ENCODE measurements at places on chromosomes 6 and 20.

DNA sequence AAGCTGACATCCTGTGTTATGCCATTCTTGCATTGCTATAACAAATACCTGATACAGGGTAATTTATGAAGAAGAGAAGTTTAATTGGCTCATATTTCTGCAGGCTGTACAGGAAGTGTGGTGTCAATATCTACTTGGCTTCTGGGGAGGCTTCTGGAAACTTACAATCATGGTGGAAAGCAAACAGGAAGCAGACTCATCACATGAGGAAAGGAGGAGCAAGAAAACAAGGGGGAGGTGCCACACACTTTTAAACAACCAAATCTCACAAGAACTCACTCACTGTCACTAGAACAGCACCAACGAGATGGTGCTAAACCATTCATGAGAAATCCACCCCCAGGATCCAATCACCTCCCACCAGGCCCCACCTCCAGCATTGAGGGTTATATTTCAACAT lies 143.1 kb upstream of the GGTLC1 start:
- no peak for DNase-seq

DNA sequence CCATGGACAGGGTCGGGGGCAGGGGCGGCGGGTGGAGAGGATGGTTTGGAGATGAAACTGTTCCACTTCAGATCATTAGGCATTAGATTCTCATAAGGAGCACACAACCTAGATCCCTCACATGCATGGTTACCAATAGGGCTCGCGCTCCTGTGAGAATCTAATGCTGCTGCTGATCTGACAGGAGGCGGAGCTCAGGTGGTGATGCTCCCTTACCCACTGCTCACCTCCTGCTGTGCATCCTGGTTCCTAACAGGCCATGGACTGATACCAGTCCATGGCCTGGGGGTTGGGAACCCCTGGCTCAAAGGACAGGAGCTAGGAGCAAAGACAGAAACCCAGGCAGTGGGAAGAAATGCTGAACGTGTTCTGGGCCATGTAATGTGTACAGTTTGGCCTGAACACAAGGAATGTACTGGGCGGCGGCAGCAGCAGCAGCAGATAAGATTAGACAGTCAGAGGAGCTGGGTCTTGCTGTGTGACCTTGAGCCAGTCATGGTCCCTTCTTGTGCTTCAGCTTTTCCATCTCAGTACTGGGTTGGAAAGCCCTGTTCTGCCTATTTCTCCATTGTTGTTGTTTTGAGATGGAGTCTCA lies 4.7 kb upstream of the SPAG4 start:
- DNase-seq, result no peak

GRCh38 chr20:4483486-4483885 lies 238.2 kb upstream of the PRND start:
- DNase-seq, result no peak

- no peak for DNase-seq
Observed at GRCh38 chr6:118012944-118013343, 105.9 kb downstream of the SLC35F1 start.

DNA sequence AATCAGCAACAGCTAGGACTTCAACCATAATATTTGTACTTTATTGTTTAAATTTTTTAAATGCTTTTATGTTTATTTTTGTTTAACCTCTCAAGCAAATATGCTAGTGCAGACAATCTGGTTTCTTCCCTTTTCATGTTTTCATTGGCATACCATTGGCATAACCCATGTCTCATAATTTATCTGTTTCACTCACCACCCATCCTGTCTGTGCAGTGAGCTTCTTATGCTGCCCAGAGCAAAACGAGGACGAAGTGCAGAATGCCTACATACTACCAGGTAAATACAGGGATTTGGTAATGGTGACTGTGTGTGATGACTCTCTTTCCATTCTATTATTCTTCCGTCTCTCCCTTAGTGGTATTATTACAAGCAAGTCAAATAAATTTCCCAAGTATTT lies 361.4 kb upstream of the KCNQ5 start:
- no peak for DNase-seq

GRCh38 chr6:88166493-88167351 lies 575 bp upstream of the CNR1 start:
- DNase-seq, result no peak

DNA sequence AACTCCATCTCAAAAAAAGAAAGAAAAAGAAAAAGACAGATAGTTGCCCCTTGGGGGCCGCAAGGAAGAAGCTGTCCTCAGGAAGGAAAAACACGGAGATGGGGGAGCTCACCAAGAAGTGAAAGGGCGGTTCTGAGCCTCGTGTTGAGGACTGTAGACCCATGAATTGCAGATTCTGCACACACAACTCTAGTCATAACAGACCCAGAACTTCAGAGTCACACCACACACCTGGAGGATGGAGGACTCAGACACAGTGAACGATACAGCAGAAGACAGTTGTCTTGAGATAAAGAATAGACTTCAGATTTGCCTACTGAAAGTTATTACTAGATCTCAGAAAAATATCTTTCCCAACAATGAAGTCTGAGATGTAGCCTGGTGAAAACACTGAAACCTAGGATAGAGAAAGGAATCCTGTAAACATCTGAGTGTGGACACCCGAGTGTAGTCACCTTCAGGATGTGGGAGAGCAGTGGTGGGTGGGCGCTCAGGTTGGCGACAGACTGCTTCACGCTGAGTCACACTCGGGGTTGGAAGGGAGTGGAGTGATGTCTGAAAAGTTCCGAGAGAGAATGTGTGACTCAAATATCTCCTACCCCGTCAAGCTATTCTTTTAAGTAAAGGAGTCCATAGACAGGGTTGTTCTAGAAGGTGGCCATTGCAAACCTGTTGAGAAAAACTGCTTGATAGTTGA lies 88.1 kb downstream of the MAP3K4 start:
- no peak for DNase-seq

DNA sequence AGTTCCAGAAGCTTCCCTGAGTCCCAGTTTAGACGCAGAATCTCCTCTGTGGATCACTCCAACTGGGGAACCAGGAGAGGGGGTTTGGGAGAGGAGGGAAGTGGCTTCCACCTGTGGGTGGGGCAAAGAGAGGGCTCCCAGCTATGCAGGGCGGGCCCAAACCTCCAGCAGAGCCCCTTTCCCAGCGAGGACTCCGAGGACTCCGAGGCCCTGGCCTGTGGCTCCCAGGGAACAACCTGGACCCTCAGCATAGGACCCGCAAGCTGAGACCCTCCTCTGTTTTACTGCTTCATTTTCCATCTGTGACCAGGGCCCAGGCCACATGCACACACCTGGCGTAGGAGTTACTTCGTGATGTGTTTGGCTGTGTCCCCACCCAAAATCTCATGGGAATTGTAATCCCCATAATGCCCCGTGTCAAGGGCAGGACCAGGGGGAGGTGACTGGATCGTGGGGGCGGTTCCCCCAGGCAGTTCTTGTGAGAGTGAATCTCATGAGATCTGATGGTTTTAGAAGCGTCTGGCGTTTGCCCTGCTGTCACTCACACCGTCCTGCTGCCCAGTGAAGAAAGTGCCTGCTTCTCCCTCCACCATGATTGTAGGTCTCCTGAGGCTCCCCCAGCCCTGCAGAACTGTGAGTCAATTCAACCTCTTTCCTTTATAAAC lies 27.9 kb downstream of the NTSR1 start:
- no peak for DNase-seq

DNA sequence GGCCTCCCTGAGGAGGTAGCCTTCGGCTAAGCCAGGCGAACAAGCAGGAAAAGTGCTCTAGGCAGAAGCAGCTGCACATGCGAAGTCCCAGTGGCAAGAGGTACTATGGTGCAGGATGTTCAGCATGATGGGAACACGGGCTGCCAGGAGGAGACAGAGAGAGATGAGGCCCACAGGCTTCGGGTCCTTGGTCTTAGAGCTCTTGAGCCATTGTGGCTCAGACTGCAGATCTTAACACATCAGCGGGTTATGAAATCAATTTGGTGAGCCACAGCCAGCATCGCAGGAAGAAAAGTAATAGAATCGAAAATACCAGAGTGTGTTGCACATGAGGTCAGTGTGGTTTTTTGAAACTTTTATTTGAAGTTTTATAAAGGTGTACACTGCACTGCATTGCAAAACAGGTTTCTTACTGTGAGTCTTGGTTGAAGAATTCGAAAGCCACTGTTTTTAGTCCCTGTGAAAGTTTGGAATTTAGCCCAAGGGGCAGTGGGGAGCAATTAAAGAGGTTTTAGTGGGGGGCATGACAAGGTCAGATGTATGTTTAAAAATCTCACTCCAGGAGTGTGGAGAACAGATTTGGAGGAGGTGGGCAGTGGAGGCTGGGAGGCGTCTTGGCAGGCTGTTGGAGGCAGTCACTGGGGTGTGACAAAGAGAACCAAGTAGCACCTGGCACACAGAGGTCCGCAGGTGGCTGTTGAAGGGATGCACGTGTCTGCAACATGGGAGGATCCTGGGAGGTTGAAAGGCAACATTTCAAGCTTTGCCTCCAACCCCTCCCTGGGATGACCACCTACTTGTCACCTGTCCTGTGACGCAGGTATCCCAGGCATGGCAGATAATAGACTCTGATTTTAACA lies 69.3 kb downstream of the EYA2 start:
- DNase-seq, result no peak

DNA sequence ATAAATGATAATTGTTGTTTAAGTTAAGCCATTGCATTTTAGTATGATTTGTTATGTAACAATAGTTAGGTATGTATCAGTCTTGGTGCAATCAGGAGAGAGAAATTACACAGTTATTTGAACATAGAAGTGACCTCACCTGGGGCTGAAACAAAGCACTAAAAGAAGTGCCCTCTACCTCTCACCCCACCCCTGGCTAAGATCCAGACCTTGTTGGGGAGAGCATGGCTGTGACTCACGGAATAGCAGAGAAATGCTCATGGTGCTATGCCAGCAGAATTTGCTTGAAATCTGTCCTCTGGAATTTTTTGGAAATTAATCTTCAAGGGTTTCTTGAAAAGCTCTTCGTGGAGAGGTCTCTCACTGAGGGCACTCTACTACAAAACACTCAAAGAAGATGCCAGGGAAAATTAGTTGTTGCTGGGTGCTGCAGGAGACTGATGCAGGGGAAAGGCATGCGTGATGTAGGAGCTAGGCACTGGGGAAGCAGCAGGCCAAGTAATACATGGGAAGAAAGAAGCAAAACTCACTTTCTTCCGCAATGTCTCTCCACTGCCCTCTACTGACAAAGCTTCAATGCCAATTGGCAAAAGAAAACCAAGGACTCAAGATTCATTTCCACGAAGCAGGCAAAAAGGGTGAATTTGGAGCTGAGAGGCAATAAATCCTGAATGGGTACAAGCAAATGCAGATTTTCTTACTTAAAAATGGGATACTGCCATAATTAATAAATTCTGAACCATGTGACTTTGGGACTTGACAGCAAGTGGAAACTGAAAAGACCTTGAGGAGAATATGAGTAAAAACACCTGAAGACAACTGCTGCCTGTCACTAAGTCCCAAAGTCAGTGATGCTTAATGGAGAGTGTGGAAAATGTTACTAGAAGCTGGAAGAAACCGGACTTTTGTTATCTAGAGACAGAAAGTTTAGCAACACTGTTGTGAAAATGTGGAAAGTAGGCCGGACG lies 136.3 kb upstream of the ZNF184 start:
- no peak for DNase-seq

GRCh38 chr6:13184089-13184468 lies 144.3 kb downstream of the TBC1D7 start:
- no peak for DNase-seq

DNA sequence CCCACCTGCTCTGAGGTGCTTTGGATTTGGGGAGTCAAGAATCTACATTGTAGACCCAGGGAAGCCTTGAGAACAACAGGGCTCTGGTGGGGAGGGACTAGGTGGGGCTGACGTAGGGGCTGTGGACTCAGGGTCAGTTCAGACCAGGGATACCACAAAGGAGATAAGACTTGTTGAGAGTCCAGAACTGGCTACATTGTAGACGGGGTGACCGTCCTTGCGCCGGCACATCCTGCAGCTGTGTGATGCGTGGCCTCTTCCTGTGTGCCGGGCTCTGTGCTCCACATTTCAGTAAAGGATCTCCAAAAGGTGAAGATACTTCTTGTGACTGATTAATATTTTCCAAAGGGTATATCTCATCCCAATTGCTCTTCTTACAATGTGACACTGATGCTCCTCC lies 9.8 kb upstream of the TLDC2 start:
- DNase-seq, result no peak

GRCh38 chr6:57242505-57242904 lies 20.4 kb upstream of the RAB23 start:
- no peak for DNase-seq

DNA sequence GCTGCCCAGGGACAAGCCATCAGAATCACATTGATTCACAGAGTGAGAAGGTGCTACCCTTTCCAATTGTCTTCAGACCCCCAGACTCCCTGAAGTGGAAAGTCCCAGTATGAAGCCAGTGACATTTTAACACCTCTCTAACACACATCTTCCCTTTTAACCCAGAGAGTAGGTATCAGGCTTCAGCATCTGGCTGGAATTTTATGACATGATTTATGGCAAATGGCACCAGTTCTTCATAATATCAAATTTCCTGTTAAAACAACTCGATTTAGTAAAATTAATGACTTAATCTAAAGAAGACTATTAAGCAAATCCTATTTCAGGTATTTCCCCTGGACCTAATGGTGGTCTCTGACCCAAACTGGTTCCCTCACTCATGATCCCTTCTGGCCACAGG lies 25.0 kb downstream of the KCNB1 start:
- no peak for DNase-seq

GRCh38 chr6:152161501-152161900 lies 354.0 kb downstream of the ESR1 start:
- no peak for DNase-seq

DNA sequence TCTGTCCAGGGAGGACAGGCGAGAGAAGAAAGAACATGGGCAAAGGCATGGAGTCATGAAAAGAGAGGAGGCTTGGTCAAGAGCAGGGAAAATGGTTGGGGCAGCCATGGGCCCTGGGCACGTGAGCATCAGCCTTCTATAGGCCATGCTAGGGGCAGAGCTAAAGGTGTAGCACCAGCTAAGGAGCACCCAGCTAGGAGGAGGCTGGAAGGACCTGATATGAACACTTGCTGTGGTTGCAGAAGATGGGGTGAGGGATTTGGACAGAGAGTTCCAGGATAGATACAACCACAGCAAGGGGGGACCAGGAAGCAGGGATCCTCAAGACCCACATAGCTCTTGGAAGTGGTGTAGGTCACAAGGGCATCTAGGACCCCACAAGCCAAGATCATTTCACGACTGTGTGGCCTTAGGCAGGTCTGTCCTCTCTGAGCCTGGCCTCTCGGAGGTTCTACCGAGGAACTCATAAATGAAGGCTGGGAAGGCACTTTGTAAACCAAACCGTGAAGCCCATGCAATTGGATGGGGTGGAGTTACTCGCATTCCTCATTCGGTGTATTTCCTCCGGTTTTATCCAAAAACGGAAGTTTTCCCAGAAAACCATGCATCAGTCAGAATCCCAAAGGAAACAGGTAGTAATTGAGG lies 74.0 kb upstream of the TOP1 start:
- DNase-seq, result no peak

All from NCI-H1092 (cell line).